ENCODE measurements at places on chromosomes 7 and 10.

GRCh38 chr7:129437190-129437589 lies 3.0 kb downstream of the STRIP2 start:
- no peak for DNase-seq

DNA sequence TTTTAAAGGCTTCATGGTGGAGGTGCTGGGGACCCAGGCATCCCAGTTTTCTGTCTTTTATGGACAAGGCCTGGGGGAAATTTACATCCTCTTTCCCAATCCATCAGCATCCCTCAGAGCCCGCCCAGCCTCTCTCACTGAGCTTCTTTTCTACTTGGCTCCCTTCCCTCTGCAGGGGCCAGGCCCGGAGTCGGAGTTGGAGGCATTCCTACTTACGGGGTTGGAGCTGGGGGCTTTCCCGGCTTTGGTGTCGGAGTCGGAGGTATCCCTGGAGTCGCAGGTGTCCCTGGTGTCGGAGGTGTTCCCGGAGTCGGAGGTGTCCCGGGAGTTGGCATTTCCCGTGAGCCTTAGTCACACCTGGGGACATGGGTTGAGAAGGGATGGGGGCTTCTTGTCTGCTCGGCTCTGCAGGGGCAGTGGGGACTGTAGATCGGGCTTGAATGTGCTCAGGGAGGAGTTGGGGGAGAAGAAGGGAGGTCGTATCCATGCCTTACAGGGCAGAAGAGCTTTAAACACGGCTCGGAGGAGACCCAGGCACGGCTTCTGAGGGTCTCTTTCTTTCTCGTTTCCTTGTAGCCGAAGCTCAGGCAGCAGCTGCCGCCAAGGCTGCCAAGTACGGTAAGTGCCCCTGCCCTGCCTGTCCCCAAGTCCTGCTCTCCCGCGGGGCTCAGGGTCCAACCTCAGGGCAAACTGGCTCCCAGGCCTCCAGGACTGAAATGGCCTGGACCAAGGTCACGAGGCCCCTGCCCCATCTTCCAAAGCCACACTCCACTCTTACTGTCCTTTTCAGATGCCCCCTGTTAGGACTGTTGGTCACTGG lies 27.3 kb upstream of the LIMK1 start:
- no peak for DNase-seq

GRCh38 chr7:2420216-2420933 lies 17.0 kb downstream of the CHST12 start:
- DNase-seq: no peak

- DNase-seq: no peak
Observed at GRCh38 chr7:80182630-80183276, 48.1 kb downstream of the GNAI1 start.
